ENCODE measurements at places on chromosomes 1 and 21. TPM values are rescaled to one million over a fixed set of nuclear protein-coding genes. Genes with fewer than 3 reads are reported as not detected.

Gene OR2AK2
- total RNA-seq, result 0.39 TPM

Gene VPS13D
- 33.2 TPM for total RNA-seq

Gene OR14K1
- total RNA-seq, result not detected

GRCh38 chr1:18666317-18666920 lies 35.8 kb downstream of the PAX7 start:
- no peak for DNase-seq

- DNase-seq, result no peak
Measured at GRCh38 chr1:110205591-110206155, 4.4 kb upstream of the KCNC4 start.

Gene SPRR2A
- total RNA-seq, result not detected

Gene C1orf115
- 4.9 TPM for total RNA-seq

GRCh38 chr1:154265586-154265985 lies 6.8 kb upstream of the HAX1 start:
- DNase-seq, result no peak

DNA sequence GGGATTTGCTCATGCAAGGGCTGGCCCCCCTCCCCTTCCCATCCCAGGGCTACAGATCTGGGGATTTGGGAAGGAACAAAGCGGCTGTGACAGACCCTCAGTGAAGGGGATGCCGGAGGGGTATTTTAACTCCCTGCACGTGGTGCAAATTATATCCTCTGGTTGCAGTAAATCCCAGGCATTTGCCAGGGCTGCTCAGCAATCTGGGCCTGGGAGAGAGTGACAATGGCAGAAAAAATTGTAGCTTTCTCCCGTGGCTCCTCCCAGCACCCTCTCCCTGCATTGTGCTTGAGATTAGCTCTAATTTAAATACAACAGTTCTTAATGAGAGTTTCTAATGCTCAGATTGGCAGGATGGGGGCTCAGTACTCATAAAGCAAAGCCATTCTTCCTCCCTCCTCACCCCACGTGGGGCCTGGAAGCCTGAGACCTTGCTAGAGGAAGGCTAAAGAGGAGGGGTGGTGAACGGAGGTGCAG lies 129.9 kb upstream of the CD34 start:
- DNase-seq, result no peak
